Lower lobe of right lung (tissue), 2 donors: ENCODE measurements at places on chromosomes 2 and 18. TPM values are rescaled to one million over a fixed set of nuclear protein-coding genes. Genes with fewer than 3 reads are reported as not detected.

The PSTPIP2 gene
- total RNA-seq: 11.5 TPM

The RNU2-63P gene
- not detected for total RNA-seq

The ING5 gene
- 36.5 TPM for total RNA-seq

DNA sequence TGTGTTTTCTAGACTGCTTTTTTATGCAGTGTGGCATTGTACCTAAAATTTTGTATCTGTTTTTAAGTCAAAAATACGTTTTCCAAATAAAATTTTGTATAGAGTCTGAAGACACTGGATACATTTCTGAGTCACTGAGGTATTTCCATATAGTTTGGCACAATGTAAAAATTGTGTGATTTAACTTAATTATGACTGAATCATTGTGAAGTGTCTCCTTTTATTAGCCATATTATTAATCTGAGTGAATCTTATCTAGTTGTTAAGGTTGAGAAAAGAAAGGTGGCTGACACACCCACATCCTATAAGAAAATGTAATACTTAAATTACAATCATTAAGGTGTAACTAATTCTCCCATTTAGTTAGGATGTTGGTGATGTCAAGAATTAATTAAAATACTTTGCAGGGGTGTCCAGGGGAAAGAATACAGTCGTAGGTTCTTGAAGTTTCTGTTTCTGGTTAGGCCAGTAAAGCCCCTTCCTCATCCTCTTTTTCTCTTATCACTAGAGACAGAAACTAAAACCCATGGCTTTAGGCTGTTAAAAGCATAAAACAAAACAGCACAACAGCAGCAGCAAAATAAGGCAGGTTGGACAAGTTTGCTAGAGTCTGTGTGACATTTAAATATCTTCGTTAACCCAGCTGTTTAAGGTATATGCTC lies 71.6 kb downstream of the UBE2E3 start:
- DNase-seq: no peak

GRCh38 chr18:24602201-24602600 lies 141.8 kb downstream of the HRH4 start:
- DNase-seq: no peak

GRCh38 chr18:7557973-7558372 lies 9.1 kb upstream of the PTPRM start:
- no peak for DNase-seq

GRCh38 chr2:147782141-147782930 lies 62.5 kb upstream of the ACVR2A start:
- DNase-seq: no peak

DNA sequence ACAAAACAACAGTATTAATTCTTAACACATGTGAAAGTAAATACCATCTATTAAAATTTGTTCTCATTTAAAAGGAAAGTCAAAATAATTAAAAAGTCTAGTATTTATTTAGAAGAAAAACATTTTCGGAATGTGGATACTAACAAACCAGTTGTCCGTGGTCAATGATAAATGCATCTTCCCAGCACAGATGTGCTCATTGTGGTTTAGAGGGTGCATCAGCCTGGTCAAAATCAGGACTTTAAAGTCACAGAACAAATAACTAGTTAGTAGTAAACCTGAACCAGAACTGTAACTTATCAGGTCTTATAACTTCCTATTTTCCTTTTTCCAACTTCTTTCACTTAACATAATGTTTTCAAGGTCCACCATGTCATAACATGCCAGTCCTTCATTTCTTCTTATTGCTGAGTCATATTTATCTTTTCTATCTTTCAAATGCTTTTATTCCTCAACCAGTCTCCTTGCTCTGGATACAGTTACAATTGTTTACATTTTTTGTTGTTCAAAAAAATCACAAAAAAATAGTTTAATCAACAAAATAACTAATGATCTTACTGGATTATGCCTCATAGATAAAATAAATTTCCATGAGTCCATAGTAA lies 55.8 kb downstream of the ID2 start:
- no peak for DNase-seq

DNA sequence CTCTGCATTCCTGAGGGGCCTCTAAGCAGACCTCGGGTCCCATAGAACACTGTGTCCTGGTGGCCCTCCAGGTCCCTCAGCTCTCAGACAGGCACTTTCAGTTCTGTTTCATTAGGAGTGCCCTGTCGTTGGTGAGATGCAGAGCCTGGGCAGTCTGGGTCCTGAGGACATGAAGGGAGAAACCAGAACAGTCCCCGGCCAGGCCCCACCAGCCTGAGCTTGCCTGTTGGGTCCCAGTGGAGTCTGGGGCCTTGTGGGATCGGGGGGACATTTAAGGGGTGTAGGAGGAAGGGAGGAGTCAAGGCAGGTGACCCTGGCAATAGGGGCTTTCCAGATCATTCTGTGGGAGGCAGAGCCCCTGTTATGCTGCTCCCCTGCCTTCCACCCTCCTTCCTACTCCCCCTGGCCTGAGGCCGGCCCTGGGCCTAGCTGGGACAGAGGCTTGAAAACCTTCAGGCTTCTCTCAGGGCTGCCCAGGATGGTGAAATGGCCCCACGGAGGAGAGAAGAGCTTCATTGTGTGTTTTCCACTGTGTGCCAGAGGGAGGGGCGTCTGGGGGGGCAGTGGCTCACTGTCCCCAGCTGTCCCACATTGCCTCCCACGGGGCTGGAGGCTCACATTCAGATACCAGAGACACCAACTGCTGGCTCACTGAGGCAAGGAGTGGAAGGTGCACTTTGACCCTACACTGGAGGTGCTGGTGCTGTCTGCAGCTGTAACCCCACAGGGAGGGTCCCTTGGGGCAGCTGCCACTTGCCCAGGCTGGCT lies 26.6 kb upstream of the CATIP start:
- DNase-seq: peak; percentile 65

DNA sequence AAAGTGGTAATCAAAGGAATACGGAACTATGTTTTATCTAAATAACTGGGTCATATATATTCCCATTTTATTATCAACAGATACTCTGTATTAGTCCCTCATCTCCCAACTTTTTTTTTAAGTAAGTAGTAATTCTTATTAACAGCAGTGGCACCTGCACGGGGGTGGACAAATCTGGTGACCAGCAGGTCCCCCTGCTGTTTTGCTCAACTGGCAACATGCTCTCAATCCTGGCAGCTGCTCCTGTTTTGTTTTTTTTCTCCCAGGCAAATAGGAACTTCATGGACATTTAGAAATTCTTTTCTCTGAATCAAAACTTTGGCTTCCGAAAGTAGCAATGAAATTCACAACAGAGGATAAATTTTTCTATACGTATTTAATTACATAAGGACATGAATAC lies 193.5 kb downstream of the SS18 start:
- DNase-seq: no peak

DNA sequence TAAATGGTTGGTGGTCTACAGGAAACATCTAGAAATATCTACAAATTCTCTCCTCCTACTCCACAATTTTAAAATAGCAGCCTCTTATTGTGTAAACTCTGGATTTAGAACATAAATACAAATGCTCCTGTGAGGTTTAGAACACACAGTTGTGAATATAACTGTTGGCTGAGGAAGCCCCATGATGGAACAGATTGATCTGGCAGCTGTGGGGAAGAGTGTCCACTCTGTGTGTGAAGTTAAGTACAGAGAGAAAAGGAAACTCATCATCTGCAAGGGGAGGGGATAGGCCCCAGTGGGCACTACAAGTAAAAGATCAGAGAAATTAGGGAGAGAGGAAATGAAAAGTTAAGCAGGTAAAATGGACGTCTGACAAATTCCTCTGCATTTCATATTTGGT lies 422.7 kb upstream of the FSHR start:
- DNase-seq: no peak
